DND-41 (cell line): ENCODE measurements at places on chromosomes 11 and 22.

- peak; percentile 86 for DNase-seq
These were observed 19.7 kb downstream of the MYO7A start for GRCh38 chr11:77147668-77148321.

DNA sequence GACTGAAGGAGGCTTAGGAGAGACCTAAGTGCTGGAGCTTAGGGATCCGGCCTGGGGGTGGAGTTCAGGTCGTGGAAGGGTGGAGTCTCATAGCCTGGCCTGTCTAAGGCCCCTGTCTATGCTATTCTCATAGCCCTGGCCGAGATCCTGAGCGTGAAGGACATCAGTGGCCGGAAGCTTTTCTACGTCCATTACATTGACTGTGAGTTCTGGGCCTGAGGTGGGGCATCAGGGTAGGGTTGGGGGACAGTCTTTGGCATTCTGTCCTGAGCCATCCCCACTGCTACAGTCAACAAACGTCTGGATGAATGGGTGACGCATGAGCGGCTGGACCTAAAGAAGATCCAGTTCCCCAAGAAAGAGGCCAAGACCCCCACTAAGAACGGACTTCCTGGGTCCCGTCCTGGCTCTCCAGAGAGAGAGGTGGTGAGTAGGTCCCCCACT, 603 bp downstream of the KAT5 start:
- DNase-seq = no peak

DNA sequence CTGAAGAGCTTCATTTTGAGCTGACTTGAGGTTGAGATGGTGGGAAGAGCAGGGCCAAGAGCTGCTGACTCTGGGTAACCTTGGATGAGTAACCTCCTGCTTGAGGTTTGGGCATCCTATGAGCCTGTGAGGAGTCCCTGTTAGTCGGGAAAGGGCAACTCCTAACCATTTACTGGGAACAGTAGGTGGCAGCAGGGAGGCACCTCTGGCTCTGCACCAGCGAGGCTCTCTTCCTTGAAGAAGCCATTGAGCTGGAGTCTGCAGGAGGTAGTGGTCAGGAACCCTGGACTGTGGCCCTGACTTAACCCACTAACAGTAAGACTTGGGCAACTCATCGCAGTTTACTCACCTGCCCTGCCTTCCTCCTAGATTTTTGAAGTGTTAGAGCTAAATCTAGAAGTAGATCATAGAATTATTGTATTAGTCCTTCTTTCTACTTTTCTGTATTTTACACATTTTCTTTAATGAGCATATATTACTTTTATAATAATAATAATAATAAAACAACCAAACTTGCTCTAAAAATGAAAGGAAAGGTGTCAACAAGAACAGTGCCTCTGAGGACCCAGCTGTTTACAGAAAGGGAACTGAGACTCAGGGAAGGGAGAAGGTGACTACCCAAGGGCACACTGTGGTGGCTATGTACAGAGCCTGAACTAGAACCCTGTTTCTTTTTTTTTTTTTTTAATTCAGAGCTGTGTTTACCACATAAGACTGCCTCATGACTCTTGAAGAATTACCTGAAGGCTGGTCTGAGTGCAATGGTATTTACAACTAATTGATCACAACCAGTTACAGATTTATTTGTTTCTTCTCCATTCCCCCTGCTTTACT, 47.5 kb downstream of the MEI1 start:
- DNase-seq = peak; percentile 68

GRCh38 chr11:63603180-63603518, 11.1 kb downstream of the PLAAT3 start:
- DNase-seq = no peak

DNA sequence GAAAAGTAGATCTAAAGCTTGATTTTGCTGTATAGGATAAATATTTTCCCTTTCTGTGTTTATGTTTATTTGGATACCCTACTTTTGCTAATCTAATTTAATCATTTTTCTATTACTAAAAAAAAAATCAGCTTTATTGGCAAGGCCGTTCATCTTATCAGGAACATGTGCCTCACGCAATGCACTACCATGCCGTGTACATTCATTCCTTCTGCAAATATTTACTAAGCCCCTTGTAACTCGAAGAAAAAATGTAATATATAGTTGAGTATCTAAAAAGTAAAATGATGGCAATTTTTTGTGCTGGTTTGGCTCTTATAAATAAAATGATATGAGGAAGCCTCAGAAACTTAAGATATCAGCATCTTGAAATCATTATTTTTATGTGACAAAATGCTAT, 8.9 kb downstream of the UVRAG start:
- DNase-seq = no peak

DNA sequence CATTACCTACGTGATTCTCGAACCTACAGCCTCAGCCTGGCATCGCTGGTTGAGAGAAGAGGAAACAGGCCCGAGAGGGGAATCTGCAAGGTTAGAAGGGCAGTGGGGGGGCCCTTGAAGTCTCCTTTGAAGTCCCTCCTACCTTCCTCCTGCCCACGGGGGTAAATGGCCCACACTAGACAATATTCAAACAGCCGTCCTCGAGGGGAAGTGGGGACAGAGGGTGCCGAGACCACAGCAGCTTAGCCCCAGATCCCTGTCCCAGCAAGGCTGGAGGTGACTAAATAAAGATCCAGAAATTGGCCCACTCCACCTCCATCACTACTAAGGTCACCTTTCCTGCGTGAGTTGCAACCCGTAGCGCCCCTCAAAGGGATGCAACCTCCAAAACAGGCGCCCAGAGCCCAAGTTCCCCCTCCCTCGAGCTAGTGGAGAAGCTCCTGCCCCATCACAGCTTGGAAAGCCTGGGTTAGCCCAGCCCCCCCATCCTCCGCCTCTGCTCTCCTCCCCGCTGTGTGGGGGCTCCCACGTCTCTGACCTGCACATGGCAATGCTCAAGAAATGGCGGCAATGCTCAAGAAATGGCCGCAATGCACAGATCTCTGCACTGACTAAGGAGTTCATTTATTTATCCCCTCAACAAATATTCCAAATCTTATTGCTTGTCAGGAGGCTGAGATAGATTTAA, 788 bp upstream of the RASL10A start:
- no peak for DNase-seq

GRCh38 chr11:66363805-66364535, 7.6 kb downstream of the SLC29A2 start:
- peak; percentile 68 for DNase-seq
